ENCODE measurements at places on chromosomes 6 and 20. TPM values are rescaled to one million over a fixed set of nuclear protein-coding genes. Genes with fewer than 3 reads are reported as not detected.

Gene MATN4
- total RNA-seq = 0.47 TPM

Gene PBOV1
- total RNA-seq = not detected

DNA sequence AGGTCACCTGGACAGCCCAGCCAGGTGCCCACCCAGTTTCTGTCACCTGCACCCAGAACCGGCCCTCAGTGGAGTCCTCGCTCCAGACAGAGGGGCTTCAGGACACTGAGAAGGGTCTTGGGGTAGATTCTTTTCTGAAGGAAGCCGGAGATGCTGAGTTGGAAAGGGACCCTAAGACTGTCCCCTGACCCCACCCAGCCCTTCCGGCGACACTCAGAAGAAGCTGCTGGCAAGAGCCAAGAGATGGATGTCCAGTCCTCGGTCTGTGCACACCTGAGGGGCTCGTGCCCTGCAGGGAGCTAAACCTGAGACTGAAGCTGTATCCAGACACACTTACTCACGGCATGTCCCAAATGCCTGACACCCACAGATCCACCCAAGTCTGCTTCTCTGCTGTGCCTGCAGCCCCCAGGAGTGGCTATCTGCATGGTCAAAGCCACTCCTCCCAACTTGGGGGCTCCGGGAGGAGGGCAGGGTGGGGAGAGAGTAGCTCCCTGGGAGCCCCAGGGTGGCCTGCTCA is 20.2 kb downstream of the NTSR1 start:
- DNase-seq = no peak

Gene MYO6
- 72.3 TPM for total RNA-seq

Gene JPH2
- total RNA-seq = 13.8 TPM

- DNase-seq = no peak
Observed at GRCh38 chr6:144718431-144718830, 433.3 kb downstream of the UTRN start.

DNA sequence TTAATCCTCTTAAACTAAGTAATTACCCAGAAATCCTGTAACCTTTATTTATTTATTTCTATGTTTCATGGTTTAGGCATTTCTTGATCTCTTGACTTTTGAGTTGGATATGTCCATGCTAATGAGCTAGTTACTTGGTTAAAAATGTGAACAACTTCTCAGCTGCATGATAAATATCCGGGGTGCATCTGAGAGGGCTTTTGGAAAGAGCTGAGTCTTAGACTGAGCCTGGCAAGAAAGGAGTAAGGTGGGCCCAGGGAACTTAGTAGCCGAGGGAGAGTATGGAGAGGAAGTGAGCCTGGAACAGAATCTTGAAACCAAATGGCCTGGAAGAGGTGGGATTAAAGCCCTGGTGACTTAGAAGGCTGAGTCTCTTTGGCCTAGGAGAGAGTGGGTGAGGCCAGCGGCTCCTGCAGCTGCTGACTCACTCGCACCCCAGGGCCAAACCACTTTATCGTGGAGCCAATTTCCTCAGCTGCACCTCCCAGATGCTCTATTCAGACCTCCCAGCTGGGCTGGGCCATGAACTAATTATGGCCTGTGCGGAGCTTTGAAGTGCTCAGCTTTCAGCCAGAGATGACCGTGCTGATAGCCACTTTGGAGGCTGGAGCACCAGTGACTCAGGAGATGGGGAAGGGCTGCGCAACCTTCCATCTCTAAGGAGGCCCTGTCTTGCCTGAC is 19.1 kb downstream of the TGM3 start:
- no peak for DNase-seq

Gene FAM110A
- 19.7 TPM for total RNA-seq

- no peak for DNase-seq
Observed at GRCh38 chr20:5143851-5144250, 17.0 kb downstream of the CDS2 start.

Gene PRSS16
- total RNA-seq = 21.8 TPM

Gene XKR7
- 0.16 TPM for total RNA-seq

Gene SLC35D3
- total RNA-seq = 0.32 TPM

GRCh38 chr6:143741480-143741879 is 63.7 kb downstream of the PHACTR2 start:
- no peak for DNase-seq

Gene HLA-DOB
- total RNA-seq = 0.69 TPM

GRCh38 chr20:2283706-2284423 is 11.9 kb upstream of the TGM3 start:
- DNase-seq = no peak

Gene TMEM14A
- total RNA-seq = 24.1 TPM

- no peak for DNase-seq
Observed at GRCh38 chr6:124223611-124224345, 420.1 kb downstream of the NKAIN2 start.

GRCh38 chr20:40813029-40813431 is 124.0 kb upstream of the MAFB start:
- no peak for DNase-seq

- DNase-seq = no peak
Observed at GRCh38 chr6:31351033-31351380, 6.0 kb downstream of the HLA-B start.

- DNase-seq = no peak
Observed at GRCh38 chr20:19361790-19362189, 149.3 kb downstream of the SLC24A3 start.

Gene TP53INP2
- 60.9 TPM for total RNA-seq

Gene MACROD2
- 3.3 TPM for total RNA-seq

DNA sequence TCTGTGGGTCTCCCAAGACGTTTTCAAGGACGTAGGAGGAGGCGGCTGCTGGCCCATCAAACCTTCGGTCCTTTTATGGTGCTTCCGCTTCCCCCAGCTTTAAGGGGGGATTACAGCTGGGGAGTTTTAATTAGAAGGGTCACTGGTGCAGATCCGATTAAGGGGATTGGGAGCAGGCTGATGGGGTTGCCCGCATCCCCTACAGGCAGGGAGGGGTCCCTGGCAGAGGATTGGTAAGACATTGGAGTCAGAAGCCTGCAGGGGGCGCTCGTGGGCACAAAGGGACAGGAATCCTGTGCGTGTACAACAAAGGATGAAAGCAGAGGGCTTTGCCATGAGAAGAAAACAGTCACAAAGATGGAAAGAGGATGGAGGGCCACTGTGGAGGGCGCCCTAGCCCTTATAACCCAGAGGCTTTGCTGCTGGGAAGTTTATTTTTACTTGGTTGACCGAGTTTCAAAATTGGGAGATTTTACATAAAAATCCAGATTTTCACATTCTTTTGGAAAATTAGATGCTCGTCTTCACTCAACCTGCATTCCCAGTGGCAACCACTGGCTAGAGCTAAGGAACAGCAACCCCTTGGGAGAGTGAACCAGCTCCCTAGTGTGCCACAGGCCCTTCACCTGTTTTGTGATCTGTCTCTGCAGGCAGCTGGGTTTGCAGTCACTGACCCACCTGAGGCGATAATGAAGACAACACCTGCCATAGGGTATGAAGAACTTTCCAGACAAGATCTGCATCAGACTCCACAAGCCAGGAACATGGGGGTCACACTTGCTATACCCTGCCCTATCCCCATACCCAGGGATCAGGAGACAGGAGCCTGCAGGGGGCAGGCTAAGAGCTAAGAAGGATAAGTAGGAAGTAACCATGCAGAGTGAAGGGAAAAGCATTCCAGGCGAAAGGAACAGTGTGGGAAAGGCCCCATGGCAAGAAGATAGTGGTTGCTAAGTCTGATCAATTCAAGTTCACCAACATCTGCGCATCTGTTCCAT is 97.7 kb downstream of the KCNB1 start:
- peak; percentile 76 for DNase-seq

Gene CALHM5
- total RNA-seq = 0.20 TPM

GRCh38 chr20:32447136-32448027 is 89.3 kb downstream of the ASXL1 start:
- no peak for DNase-seq

DNA sequence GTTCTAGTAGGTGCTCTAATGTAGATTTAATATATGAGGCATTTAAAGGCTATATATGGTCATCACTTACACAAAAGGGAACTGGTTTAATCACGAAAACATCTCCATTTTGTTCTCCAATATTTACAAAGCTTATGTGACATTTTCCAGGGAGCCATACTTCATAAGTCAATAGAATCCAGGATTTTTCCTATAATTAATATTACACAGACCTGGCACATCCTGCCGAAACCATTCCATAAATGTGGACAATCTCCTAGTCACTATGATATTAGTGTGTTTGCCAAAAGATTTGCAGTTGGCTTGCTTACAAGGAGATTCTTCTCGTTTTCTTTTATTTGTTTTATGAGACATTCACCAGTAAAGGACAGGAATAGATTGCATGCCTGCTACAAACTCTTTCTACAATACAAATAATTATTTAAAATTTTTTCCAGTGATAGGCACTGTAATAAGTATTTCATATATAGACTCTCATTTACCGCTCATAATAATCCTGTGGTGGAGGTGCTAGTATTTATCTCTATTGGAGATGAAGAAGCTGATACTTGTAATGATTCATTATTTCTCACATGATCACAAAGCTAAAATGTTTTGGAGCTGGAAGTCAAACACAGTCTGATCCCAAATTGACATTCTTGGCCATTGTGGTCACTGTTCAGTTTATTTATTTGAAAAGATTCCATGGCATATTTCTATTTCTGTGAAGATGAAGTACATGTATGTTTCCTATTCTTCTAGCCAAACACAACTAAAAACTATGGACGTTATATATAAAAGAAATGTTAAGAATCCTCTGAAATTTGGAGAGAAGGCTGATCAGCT is 597.0 kb downstream of the HTR1B start:
- DNase-seq = no peak

DNA sequence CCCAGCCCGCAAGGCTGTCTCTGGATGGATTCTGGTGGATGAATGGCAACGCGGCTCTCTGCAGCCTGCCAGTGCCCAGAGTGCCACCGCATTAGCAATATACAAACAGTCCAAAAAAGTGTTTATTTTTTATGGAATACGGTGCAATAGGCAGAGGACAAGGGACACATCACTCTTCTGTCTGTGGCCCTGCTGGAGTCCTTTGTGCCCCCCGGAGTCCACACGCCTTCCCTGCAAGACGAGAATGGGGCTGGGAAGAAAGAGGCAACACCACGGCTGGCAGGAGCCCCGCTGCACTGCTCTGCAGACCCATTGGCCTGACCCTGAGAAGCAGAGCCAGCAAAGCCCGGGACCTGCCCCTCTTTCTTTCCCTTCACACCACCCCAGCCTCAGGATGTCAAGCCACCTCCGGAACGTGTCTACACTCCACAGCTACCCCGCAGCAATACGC is 196.3 kb downstream of the SYNDIG1 start:
- no peak for DNase-seq

DNA sequence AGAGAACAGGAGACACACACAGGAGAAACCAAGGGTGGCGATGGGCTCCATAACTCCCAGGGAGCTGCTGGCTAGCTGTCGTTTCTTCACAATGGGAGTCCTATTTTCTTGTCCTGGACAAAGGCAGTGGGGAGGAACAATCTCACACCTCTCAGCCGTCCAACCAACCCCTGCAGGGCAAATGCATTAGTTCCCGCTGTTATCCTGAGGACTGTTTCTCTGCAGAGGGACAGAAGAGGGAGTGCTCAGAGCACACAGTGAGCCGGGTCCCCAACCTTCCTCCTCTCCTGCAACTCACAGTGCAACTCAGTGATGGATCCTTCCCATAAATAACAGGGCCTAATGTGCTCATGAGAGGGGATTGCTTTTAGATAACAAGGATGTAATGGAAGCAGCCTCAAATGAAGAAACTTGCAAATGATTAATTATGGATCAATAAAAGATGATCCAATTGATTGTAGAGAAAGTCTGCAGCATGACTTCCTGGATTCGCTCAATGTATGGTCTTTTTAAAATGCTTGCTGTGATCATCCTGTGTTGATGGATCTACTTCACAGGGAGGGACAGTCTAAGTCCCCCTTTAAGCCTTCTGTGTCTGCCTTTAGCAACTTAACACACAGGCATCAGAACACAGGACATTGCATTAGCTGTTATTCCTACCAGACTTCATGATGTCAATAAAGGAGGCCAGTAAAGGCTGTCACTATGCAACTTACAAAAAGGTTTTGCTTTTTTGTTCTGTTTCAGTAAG is 453.4 kb upstream of the AGPAT4 start:
- no peak for DNase-seq

DNA sequence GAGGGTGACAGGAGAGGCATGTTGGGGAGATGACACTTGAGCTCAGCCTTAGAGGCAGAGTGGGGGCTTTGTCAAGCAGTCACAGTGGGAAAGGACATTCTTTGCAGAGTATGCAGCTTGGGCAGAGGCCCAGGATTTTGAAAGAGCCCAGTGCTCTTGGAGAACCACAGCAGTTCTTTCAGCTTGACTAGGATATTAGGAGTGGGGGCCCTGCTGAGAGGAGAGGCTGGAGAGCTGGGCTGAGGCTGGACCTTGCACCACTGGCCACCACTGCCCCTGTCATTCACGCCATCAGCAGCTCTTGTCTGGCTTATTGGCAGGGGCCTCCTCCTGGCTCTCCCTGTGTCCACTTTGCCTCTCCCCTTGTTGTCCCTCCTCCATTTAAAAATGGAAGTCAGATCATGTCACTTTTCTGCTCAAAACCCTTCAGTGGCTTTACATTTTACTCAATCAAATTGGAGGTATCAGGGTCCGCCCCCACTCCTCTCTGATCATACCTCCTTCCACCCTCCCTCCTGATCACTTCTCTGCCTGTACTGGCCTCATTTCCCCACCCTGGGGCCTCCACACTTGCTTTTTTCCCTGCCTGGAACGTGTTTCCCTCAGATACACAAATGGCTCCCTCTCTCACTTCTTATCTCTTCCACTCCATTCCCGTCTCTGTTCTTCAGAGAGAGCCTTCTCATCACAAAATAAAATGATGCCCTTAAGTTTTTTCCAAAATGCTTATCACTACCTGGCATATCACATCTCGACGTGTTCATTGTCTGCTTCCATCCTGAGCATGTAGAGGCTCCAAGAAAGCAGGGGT is 10.5 kb downstream of the MANBAL start:
- DNase-seq = no peak

- DNase-seq = no peak
Observed at GRCh38 chr20:64106981-64107735, at the start of gene NPBWR2. NPBWR2 (minus strand) TSS chr20:64107565; CDS start chr20:64106831, 734 bp downstream.

Gene ULBP2
- 0.47 TPM for total RNA-seq

DNA sequence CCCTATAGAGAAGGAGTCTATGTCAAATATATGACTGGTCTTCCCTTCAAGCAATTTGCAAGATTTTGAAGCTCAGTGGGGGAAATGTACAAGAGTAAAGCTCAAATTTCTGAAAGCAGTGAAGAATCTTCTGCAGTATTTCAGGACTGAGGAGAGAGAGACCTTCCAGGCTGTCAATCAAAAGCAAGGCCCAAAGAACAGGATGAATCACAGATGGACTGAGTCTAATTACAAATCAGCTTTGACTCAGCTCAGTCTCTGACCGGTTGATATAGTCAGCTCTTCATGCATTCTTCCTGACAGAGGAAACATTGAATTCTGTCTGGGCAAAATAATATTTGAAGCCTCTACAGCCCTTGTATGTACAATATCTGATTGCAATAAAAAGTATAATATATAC is 7.7 kb upstream of the HTR1B start:
- DNase-seq = no peak

GRCh38 chr6:43077333-43077809 is 1.3 kb downstream of the PTK7 start:
- DNase-seq = no peak

DNA sequence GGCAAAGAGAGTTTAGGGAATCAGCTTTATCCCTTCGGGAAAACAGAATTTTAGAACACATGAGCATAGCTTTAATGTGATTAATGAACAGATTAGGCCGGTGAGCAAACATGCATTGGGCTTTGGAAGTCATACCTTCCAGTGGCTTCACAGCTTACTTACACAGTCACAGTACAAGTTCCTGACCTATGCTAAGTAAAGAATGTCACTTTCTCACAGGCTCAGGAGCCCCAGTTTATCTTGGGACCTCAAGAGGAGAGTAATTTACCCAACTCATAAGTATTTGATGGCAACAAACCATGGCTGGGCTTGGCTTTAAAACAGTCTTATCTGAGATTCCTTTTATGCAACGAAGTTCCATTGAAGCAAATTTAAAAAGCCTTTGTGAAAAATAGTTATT is 195.9 kb downstream of the AKAP7 start:
- DNase-seq = no peak

Gene C20orf202
- 0.19 TPM for total RNA-seq

Data from colonic mucosa (tissue), 4 donors.